Effector memory CD4-positive, alpha-beta T cell (primary cell): ENCODE measurements at places on chromosomes 7 and 10.

DNA sequence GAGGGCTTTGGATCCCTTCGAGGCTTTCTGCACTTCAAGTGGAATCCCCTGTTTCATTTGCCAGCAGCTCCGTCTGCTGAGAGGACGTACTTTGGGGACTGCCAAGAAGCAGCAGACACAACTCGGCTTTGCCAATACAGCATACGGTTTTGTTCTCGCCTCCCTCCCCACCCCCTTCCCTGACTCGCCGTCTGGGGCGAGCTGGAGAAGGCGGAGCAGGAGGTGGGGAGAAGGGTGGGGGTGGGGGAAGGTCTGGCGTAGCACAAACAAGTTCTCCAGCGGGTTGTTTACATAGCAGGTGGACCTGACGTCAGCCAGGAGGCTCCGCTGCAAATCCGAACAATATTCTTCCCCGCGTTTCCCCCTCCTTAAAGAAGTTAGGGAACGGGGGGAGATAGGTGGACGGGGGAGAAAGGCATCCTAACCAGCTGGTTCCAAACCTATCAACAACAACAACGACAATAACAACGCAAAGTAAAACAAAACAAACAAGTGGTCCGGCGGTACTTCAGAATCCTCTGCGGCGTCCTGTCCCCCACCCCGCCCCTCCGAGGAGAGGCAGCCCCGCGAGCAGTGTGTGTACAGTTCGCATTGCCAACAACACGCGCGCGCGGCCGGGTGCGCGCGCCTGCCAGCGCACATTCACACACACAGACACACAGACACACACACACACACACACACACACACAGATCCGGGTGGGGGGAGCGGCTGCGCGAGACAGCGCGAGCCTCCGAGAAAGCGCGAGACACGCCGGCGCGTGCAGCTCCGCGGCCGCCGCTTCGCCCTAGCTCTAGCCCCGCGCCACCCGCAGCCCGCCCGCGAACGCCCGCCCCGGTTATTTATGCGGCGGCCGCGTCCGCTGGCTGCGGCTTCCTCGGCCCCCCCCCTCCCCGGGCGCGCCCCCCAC lies 167.0 kb upstream of the PPP1R3A start:
- DNase-seq, result no peak

GRCh38 chr10:68135922-68136792 lies 26.9 kb downstream of the MYPN start:
- DNase-seq, result no peak

DNA sequence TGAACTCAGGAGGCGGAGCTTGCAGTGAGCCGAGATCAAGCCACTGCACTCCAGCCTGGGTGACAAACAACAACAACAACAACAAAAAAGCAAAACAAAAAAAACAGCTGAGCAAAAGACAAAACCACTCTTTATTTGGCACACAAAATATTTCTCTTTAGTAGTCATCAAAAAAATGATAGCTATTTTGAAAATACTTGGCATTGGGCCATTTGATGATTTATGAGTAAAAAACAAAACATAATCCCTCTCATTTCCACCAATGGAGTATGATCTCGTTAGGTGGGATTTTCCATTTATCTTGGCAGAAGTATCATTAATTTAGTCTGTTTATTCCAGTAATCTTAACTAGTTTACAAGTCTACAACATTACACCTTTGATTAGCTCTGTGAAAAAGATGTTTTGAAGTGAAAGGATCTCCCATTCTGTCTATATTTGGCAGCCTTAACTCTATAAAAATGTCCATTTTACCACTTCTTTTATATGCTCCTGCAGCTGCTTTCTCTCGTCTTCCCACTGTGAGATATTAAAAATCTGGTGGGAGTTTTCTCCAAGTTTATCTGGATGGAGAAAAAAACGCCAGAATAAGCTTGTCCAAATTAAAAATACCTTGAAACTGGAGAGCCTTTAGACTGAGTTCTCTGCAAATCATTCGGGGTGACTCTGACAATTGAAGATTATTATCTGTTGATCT lies 58.8 kb upstream of the AGMO start:
- DNase-seq, result no peak

GRCh38 chr10:124162774-124163354 lies 69.5 kb upstream of the CHST15 start:
- DNase-seq, result no peak

DNA sequence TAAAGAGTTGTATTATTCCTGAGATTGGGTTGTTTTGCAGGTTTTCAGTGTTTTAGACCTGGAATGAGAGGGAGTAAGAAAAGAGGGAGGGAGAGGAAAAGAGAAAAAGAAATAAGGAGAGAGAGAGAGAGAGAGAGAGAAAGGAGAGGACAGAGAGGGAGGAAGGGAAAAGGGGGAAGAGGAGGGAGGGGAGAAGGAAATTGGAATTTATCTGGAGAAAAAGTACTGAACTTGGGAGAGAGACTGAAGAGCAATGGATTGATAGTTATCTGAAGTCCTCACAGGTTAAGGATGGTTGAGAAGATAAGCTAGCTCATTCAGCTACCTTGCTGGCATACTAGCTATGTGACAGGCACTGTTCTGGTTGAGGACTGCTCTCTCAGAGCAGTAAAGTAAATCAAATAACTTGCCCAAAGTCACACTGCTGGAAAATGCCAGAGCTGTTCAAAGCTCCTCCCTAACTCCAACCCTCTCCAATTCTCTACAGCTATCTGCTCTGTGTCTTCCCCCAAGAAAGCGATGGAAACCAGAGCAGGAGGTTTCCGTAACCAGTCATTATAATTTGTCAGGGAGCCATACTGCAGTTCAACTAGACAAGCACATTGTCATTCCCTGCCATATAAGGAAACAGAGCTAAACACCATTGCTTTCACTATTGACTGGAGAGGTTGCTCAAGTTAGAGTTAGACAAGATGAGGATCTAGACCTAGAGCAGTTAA lies 10.7 kb downstream of the CALD1 start:
- DNase-seq, result no peak

DNA sequence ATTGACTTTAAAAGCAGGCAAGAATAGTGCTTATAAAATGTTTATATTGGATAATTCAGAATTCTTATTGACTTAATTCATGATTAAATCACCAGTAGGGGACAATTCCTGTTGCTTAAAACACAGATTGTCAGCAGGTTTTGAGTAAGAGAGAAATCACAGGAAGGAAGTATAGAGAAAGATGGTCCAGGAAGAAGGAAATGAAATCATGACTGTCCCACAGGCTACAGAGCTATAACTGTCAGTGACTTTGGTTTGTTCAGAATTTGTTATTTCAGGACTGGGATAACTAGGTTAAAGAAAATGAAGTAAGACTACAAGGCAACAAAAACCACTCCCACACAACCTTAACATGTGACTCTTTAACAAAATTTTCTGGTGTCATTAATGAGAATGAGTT lies 6.8 kb downstream of the GNGT1 start:
- no peak for DNase-seq

- no peak for DNase-seq
Observed at GRCh38 chr7:125030756-125031387, 101.2 kb upstream of the POT1 start.

DNA sequence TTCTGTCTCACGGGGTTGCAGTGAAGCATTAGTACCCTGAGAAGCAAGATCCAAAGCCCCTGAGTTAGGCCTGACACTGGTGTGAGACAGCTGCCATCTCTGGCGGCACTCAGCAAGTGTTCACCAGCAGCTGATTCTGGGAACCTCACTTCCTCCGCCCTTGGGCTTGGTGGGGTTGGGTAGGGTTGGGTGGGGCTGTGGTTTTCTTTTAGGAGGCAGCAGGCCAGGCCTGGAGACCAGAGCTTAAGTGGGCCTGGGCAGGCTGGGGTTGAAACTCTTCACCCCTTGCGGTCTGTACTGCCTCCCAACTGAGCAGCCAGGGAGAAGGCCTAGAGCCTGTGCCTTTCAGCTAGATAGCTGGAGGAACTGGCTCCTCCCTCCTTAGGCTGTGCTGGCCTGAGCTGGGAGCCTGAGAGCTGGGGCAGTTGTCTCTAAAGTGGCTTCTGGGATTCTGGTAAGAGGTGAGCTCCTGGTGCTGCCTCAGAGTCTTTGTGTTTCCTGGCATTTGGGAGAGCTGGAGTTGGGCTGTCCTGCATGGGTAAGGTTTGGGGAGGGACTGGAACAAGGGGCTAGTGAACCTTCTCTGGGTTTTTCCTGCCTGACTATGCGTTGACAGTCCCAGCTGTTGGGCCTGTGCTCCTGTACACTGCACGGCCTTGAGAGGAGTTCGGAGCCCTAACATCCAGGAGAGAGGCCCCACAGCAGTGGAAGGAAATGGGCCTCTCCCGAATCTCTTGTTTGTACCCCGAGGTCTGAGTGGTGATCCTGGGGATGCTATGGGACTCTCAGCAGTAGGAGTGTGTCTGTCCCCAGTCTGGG lies 5.1 kb downstream of the TSPAN14 start:
- peak; percentile 45 for DNase-seq

DNA sequence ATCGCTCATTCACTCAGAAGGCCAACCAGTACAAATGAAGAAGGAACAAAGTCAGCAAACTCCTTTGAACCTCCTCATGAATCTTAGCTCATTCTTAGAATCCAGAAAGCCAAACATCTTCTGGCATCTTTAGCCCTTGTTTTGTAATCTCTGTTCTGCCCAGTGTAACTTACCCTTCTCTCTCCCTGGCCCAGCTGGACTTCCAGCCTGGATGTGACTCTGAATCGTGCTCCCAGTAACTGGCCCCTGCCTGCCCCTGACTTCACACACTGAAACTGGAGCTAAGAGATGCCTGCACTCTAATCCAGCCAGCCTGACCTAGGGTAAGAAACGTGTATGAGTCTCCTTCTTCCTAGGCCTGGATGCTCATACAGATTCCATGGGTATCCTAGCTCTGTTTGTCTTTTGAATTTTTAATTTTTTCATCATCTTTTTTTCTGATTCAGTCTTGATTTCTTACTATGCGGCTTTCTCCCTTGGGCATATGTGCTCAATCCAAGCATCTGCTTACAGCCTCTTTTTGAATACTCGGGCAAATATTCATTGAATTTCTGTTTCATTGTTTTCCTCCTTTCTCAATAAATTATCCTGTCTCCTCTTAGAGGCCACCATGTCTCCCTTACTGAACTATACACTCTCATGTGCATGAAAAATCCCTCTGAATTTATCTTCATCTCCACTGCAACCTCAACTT lies 845.6 kb upstream of the AUTS2 start:
- no peak for DNase-seq

- no peak for DNase-seq
Observed at GRCh38 chr7:17774716-17775288, 165.5 kb downstream of the SNX13 start.

DNA sequence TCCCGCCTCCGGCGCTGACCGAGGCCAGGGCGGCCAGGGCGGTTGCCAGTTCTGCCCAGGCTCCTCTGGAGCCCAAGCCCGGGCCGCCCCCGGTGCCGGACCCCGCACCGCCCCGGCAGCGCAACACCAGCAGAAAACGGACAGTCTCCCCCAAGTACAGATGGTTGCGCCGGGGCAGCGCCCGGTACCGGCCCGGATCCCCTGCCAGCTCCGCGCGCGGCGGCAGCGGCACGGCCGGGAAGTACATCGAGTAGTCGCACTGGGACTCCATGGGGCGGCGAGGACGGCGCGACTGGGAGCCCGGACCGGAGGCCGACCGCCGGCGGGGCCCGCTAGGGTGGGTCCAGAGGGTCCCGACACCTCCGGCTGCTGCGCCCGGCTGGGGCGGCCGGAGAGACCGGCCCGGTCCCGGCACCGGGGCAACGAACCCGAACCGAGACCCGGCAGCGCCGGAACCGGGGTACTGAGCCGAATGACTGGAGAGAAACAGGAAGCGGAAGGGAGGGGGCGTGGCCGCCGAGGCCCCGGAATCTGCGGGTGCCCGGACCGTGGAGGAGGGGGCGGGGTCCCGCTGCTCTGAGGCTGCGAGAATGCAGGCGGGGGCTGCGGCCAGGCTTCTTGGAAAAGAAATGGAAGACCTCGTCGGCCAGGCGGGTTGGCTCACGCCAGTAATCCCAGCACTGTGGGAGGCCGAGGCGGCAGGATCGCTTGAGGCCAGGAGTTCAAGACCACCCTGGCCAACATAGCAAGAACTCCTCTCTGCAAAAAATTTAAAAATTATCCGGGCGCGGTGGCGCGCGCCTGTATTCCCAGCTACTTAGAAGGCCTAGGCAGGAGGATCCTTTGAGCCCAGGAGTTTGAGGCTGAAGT lies at the start of gene TRAPPC14:
Gene TRAPPC14, minus strand, starts transcription at position 495 of the 870 bp plus-strand sequence. Its CDS starts 224 bp downstream, at position 271.
- DNase-seq, result peak; percentile 81

GRCh38 chr10:49560526-49560925 lies 21.6 kb upstream of the ERCC6 start:
- no peak for DNase-seq

DNA sequence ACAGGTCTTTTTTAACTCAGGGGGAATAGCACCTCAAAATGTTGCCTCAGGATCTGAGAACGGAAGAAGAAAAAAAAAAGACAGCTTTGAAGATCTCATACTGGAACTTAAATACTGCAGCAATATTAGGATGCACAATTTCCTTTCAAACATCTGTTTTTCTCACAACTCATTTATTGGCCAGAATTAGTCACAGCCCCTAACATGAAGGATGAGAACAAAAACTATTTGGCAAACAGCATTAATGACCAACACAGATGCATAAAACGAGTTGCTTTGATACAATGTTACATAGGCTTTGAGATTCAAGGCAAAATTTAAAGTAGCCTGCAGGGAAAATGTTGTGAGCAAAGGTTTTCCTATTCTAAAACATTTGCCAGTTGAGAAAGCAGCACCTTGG lies 36.5 kb downstream of the JMJD1C start:
- no peak for DNase-seq

DNA sequence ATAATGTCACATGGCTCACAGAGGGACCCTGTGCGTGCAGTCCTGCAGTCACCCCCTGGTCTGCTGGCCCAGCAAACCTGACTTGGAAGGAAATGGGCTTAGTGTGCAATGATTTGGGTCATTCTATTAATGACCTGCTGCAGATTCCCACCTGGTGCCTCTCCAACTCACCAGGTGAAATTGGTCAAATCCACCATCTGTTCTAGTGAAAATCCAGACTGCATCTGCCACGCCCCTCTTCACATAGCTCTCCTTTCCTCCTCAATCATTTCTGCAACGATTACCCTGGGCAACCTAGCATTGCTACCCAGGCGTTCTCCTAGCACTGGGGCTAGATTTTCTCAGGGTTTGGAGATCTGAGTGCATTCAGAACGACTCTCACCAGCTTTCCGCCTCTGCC lies 29.4 kb downstream of the SRRM3 start:
- DNase-seq, result no peak

DNA sequence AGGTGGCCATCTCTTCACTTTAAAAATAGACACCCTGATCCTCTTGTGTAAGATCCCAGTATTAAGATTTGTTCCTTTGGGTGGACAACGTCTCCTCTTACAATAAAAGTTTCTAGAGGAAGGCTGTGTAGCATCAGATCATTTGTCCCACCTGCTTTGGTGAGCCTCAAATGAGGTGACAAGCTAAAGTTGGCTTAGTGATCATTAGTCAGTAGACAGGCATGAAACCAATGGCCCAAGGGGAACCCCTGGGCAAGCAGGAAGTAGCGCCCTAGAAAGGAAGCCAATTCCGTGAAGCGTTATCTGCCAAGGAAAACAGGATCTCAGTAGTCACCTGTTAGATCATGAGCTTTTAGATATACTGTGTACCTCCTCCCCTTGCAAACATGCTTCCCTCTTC lies 66.8 kb downstream of the PCGF5 start:
- no peak for DNase-seq

- no peak for DNase-seq
Observed at GRCh38 chr7:89908736-89909135, 245.5 kb upstream of the STEAP1 start.

GRCh38 chr7:39703144-39703543 lies 79.8 kb downstream of the RALA start:
- no peak for DNase-seq

- DNase-seq, result no peak
Observed at GRCh38 chr7:27167916-27168264, 2.6 kb upstream of the HOXA9 start.

- DNase-seq, result no peak
Observed at GRCh38 chr7:150666412-150666811, 19.1 kb upstream of the GIMAP2 start.

- DNase-seq, result no peak
Observed at GRCh38 chr10:11601670-11602069, 9.8 kb downstream of the USP6NL start.
